ENCODE measurements at places on chromosomes 1 and 21. TPM values are rescaled to one million over a fixed set of nuclear protein-coding genes. Genes with fewer than 3 reads are reported as not detected.

GRCh38 chr1:72184099-72184701, 98.1 kb downstream of the NEGR1 start:
- no peak for DNase-seq

Gene CNR2
- 0.06 TPM for total RNA-seq

Gene SPSB1
- 95.7 TPM for total RNA-seq

- no peak for DNase-seq
These were observed at the start of gene GPR153 for GRCh38 chr1:6260961-6261614. TSS of gene GPR153 (minus strand) at chr1:6261098. CDS start at chr1:6254905, 6,193 bp downstream.

DNA sequence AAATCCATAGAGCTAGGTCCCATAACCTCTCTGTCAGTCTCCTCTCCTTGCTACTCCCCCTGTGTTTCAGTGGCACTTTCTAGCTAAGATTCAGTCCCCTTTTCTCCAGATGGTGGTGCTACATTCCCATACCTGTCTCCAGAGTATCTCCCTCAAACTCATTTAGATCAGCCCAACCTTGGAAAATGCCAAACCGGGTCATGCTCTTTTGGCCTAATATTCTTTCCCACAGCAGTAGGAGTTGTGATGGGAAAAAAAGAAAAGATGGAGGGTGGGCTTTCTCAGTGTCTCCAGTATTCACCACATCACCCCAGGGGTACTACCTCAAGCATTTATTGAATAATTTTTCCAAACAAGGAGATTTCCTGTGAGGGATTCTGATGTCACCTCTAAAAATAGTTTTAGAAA, 3.2 kb upstream of the RXFP4 start:
- DNase-seq = no peak

Gene DIO1
- total RNA-seq = not detected

- no peak for DNase-seq
These were observed 208.7 kb downstream of the SIPA1L2 start for GRCh38 chr1:232421143-232421796.

GRCh38 chr1:35319988-35320713, 51.6 kb downstream of the ZMYM4 start:
- no peak for DNase-seq

Gene CTXND2
- not detected for total RNA-seq

Gene ESRRG
- 0.12 TPM for total RNA-seq

Gene AQP10
- total RNA-seq = not detected

GRCh38 chr1:159222075-159222865, 17.6 kb downstream of the ACKR1 start:
- DNase-seq = no peak

Gene SLAMF8
- 36.0 TPM for total RNA-seq

Gene RHD
- not detected for total RNA-seq

DNA sequence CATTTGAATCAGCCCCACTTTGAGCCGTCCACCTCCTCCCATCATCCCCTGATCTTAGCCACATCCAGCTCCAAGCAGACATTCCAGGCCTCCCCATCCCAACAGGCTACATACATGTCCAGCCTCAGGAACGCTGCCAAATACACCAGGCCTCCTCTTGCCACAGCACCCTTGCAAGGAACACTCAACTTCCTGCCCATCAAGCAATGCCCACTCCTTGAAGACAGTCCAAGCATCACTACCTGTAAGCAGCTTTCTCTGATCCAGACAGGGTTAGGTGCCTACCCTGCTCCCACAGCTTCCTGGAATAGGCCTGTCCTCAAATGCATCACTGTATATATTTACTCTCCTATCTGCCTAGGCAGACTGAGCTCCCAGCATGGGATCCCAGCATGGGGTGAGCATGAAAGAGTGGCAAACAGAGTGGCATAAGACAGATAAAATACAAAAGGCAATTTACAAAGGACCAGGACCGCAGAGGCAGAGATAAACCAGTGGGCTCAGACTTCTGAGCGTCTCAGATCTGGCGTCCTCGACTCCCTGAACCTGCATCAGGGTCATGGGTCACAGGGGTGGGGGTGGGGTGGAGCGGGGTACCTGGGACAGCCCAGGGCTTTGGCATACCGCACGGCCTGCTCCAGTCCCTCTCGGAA, 816 bp downstream of the HYI start:
- DNase-seq = no peak

DNA sequence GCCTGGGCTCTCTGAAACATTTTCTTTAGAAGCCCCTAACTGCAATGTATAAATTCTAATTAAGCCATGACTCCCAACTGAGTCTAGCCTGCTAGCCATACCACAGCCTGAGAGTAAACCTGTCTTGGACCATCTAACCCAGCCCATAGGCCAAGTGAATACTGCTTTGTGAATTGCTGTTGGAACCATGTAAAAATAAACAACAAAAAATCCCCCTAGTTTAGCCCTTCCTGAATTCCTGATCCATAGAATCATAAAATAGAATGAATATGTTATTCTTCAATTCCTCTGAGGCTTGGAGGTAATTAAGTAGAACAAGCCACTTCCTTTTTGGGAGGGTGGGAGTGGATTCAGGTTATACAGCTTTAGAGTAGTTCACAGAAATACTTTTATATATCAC, 1496.4 kb downstream of the MRPL39 start:
- DNase-seq = no peak

- no peak for DNase-seq
These were observed 38.2 kb downstream of the ZBTB17 start for GRCh38 chr1:15937706-15938168.

GRCh38 chr1:228114827-228115226, 5.7 kb upstream of the MRPL55 start:
- no peak for DNase-seq

- no peak for DNase-seq
These were observed 201.0 kb downstream of the CAMTA1 start for GRCh38 chr1:6986281-6986680.

Gene GNG4
- total RNA-seq = 1.2 TPM

DNA sequence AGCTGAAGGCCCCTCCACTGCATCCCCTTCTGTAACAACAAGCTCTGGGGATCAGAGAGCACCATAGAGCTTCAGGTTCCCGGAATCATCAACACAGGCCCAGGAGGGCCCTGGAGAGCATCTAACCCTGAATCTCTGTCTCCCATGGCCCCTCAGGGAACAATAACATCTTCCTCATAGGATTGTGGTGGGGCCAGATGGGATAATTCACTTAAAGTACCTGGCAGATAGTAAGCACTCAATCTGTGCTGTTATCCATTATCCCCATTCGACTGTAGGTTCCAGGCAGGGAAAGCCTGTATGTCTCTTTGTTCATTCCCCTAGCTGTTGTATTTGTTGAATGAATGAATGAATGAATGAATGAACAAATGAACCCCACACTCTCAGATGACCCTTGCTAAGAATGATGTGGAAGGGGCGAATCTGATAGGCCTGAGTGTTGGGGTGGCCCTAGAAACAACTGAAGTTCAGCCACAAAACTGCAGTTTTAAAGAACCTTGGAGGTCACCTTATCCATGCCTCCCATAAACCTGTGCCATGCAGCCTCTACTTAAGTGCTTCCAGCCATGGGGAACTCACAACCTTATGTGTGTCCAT, 14.5 kb downstream of the LAPTM5 start:
- DNase-seq = no peak

DNA sequence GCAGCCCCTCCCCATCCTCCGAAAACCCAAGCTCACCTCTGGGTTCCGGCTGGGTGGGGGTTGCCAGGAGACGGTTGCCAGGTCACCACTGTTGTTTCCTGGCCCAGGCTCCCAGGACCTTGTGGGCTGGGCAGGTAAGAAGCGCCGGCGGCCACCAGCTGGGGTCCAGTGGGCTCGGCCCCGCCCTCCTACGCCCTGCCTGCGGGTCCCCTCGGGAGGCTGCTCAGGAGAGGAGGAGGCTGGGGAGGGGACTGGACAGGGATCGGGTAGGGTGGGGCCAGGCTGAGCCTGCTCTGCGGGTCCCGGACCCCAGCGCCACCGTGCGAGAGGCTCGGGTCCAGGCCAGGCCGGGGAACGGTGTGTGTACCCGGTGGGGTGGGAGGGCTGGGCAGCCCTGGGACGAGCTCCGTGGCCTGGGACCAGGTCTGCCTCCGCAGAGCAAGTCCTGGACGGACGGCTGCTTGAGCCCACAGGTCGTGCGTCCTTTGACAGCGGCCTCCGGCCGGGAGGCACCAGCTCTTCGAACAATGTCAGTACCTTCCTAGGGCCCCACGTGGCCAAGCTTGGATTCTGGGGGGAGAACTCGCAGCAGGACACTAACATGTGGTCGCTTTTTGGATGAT, at the start of gene TTLL10:
Gene TTLL10 (plus strand): TSS at position 88 of the 623 bp plus-strand sequence. CDS start 5,336 bp downstream, outside the sequence.
- no peak for DNase-seq

GRCh38 chr1:238690415-238690814, 696.0 kb upstream of the CHRM3 start:
- DNase-seq = no peak

DNA sequence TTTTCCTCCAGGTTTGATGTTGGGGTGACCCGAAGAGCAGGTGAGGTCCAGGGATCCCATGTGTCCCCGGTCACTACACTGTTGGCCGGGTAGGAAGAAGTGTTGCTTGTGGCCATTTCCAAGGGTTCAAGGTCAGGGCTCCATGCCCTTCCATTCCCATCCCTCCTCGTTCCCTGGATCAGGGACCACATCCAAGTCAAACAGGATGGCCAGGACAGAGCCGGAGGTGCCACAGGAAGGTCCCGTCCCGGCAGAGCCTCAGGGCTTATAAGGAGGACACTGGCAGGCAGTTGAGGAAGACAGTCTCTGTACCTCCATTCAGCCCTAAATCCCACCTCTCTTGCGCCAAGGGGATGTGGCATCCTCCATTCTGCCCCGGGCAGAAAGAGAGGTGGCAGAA, 22.0 kb upstream of the FAM131C start:
- no peak for DNase-seq

DNA sequence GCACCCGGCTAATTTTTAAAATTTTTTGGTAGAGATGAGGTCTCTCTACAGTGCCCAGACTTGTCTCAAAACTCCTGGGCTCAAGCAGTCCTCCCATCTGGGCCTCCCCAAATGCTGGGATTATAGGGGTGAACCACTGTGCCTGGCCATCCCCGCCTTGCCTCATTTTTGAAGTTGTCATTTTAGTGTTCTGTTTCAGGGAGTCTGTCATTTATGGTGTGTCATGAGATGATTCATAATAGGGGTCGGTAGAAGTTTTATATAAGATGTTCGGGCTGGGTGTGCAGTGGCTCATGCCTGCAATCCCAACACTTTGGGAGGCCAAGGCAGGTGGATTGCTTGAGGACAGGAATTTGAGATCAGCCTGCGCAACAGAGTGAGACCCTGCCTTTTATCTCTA, 8.5 kb downstream of the PRCC start:
- no peak for DNase-seq

GRCh38 chr21:27036736-27037301, 69.9 kb upstream of the ADAMTS5 start:
- no peak for DNase-seq

DNA sequence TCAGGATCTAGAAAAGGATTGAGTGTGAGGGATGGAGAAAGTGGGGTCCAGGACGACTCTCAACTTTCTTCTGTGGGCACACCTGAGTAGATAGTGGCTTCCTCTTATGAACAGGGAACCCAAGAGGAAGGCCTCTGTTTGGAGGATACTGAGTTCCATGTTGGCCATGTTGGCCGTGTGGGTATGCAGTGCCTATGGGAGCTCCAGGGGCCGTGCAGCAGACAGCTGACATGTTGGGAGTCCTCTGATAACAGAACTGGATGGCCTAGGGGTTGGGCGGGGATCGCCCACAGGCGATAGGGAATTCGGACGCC, 43.0 kb downstream of the TMEM53 start:
- DNase-seq = no peak

Gene SERBP1
- total RNA-seq = 199 TPM

Gene C1orf105
- total RNA-seq = not detected

GRCh38 chr21:46056450-46056903, 41.4 kb upstream of the COL6A2 start:
- peak; percentile 31 for DNase-seq

Gene KCND3
- 8.0 TPM for total RNA-seq

GRCh38 chr1:67942274-67942673, 108.2 kb downstream of the DIRAS3 start:
- DNase-seq = no peak

DNA sequence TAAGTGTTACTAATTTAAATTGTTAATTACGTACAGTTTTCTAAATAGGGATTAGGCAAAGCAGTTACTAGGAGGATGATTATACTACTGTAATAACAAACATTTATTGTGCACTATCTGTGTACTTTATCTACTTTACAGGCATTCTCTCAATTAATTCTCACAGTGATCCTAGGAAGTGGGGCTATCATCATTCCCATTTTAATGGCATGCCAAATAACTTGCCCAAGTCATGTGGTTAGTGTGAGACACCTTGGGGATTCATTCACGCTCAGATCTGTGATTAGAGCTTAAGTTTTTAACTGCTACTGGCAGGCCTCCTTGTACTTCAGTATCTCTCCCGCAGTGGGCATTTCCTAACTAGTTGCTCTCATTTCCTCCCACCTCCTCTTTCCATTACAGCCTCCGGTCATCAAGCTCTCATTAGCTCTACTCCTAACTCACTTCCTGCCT, 11.5 kb downstream of the PHLDA3 start:
- DNase-seq = no peak

- DNase-seq = no peak
These were observed 206.9 kb downstream of the LMO4 start for GRCh38 chr1:87535551-87535950.

- no peak for DNase-seq
These were observed 2.4 kb upstream of the PTPRC start for GRCh38 chr1:198636391-198636790.

Gene RGS8
- 0.12 TPM for total RNA-seq

Gene KCNA3
- total RNA-seq = 5.3 TPM

Gene ZNF593
- 64.1 TPM for total RNA-seq

Gene OPRD1
- total RNA-seq = not detected

GRCh38 chr1:22884806-22885530, 87.7 kb downstream of the LACTBL1 start:
- DNase-seq = no peak

Gene TGFB2
- total RNA-seq = 9.1 TPM

- no peak for DNase-seq
These were observed 151.6 kb downstream of the NPHP4 start for GRCh38 chr1:5840551-5841001.

GRCh38 chr1:192485692-192486436, 89.7 kb upstream of the RGS1 start:
- DNase-seq = peak; percentile 64

DNA sequence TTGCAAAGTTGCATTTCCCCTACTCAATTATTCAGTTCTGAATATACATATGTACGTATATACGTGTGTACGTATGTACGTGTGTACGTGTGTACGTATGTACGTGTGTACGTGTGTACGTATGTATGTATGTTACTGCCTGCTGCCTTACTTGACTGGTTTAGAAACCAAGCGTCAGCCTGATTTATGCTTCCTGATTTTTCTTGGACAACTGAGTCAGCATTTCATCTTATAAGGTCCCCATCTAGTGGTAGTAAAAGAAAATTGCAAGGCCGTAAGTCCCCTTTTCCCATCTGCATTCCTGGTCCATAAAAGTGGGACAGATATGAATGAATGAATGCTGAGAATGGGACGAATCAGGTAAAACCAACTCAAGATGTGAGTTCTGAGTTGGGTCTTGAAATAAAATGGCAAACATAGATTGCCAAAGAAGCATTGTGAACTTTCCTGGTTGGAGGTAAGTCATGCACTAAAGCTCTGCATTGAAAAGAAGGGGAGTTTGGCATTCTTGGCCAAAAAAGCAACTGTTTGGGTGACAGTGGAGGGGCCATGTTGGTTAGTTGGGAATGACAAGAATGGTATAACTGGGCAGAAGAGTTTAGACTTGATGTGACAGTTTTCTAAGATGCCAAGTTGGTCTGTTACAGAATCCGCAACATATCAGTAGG, 76.4 kb upstream of the DNAH14 start:
- DNase-seq = no peak

Gene SLAMF7
- 3.2 TPM for total RNA-seq
